NCI-H524 treated with DMSO at 0.1 percent for 48 hours (cell line): ENCODE measurements at places on chromosomes 16 and 17.

DNA sequence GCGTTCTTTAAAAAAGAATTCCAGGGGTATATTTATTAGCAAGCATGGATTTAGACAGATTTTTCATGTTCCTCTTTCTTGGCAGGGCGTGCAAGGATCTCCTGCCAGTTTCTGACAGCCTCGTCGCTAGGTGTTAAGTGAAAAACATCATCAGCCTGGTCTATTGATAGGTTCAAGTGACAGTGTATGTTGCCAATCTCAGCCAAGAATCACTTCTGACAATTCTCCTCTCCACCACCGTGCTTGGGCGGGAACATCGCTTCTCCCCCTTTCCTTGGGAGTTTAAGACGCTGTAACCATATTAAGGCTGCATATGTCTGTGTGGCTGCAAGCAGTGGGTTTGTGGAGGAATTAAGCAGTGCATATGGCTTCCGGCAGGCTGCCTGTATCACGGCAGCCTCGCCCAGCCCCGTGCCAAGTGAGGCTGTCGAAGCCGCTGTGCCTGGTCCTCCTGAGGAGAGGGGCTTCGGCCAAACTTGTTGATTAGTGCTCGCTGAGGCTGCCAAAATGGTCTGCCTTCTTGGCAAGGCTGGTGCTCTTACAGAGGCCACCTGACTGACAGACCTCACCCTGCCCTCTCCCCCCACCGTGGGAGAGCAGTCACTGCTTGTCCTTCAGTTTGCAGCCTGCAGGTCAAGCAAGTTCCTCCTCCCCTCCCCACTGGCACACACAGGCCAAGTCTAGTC is 132.2 kb upstream of the MPHOSPH6 start:
- no peak for DNase-seq

- no peak for DNase-seq
These were observed 2.6 kb downstream of the SLC6A4 start for GRCh38 chr17:30232824-30233427.

DNA sequence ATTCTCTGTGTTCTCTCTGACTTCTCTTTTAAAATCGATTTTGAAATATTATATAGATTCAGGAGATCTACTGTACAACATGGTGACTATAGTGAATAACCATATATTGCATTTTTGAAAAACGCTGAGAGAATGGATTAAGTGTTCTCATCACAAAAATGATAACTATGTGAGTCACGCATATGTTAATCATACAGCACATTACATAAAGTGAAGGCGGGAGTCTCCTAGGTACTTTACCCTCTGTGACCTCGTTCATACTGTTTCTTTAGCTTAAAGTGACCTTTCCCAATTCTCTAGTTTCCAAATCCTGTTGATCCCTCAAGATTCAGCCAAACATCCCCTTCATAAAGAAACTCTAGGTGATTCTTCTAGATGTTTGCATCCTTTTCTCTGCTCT is 3.1 kb upstream of the KRTAP3-2 start:
- no peak for DNase-seq

DNA sequence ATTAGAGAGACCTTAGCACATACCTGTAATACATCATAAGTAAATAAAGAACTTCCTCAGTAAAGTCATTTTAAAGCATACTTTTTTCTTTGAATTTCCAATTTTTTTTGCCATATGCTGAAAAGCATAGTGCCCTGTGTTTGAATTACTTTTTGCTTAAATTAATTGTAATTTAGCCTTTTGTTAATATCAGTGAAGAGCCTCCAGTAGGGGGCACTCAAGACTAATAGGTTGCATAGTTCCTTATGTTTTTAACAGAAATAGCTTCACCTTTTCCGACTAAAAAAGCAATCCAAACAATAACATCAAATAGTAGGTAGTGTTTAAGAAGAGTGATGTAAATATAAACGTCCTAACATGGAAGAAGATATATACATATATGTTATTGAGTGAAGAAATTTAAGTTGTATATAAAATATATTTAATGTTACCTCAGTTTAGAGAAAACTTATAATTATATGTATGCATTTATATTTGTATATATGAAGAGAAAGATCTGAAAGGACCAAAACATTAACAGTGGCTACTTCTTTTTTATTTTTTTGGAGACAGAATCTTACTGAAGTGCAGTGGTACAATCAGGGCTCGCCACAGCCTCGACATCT is 18.6 kb downstream of the RAD51C start:
- no peak for DNase-seq

GRCh38 chr16:7456211-7456610 is 123.6 kb downstream of the RBFOX1 start:
- no peak for DNase-seq

DNA sequence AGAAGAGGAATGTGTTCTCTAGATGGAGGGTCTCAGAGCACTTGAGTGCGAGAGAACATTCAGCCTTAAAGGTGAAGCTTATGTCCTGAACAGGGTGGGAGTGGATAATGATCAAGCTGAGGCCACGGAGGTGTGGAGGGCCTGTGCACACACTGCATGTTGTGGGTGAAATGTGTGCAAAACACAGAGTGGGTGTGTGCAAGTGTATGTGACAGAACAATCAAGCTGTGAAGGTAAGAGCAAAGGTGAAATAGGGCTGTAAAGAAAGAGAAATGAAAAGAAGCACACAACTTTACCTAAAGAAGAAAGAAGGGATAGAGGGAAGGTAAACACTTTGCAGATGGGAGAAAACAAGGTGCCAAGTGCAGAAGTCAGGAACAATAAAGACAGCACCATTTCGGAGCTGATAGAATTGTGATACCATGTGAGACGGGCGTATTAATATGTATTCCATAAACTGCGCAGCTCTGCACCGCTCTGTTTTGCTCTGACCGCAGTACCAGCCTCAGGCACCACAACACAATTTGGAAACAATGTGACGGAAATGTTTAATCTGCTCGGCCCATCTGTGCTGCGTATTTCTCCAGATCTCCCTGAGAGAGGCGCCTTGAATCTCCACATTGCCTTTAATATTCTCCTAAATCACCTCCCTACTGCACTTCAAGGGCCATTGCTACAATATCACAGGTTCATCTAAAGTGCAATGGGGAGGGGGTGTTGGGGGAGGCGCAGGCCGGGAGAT is 40.6 kb downstream of the SNX11 start:
- peak; percentile 82 for DNase-seq

GRCh38 chr16:57910696-57911095 is 60.2 kb downstream of the CNGB1 start:
- no peak for DNase-seq
